Thyroid gland (tissue), 4 donors: ENCODE measurements at places on chromosomes 2 and 18. TPM values are rescaled to one million over a fixed set of nuclear protein-coding genes. Genes with fewer than 3 reads are reported as not detected.

The ITGA4 gene
- total RNA-seq: 6.6 TPM

The OLA1 gene
- total RNA-seq: 54.2 TPM

The PLA2R1 gene
- total RNA-seq: 86.0 TPM

The SERPINB3 gene
- not detected for total RNA-seq

The SOX11 gene
- not detected for total RNA-seq

The MYO7B gene
- total RNA-seq: not detected

The ALLC gene
- not detected for total RNA-seq

The C2orf92 gene
- total RNA-seq: 9.8 TPM

GRCh38 chr2:61841286-61841685, 12.6 kb downstream of the FAM161A start:
- H3K27me3 ChIP-seq: no peaks in the 10 kb centered on the region
- H3K27ac ChIP-seq: no peak overlapping the region
- no peak for DNase-seq
- no peak overlapping the region for H3K4me3 ChIP-seq
- no peaks in the 10 kb centered on the region for H3K36me3 ChIP-seq

DNA sequence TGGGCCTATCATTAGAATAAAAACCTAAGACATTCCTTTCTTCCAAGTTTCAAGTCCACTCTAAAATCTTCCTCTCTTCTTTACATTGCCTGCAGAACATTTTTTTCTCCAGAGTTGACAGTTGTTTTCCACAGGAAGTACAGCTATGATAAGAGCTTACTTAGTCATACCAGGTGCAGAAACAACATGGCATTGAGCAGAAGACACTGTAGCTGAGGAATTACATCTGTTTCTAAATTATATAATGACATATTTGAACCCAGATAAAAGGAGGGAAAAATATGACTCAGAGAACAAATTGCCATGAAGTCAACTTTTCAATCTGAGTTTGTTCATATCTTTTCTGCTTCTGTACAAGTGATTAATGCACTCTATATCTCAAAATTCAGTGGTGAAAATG, 30.2 kb downstream of the CMPK2 start:
- DNase-seq: no peak
- no peaks in the 10 kb centered on the region for H3K36me3 ChIP-seq
- no peaks in the 10 kb centered on the region for H3K27me3 ChIP-seq
- H3K4me3 ChIP-seq: no peak overlapping the region
- no peak overlapping the region for H3K27ac ChIP-seq

- no peak overlapping the region for H3K4me3 ChIP-seq
- H3K36me3 ChIP-seq: peaks cover 22% of the 10 kb centered on the region
- H3K4me1 ChIP-seq: no peaks in the 10 kb centered on the region
- H3K27ac ChIP-seq: no peak overlapping the region
- no peaks in the 10 kb centered on the region for H3K27me3 ChIP-seq
Observed at GRCh38 chr2:98580656-98581284, 27.5 kb downstream of the COA5 start.

DNA sequence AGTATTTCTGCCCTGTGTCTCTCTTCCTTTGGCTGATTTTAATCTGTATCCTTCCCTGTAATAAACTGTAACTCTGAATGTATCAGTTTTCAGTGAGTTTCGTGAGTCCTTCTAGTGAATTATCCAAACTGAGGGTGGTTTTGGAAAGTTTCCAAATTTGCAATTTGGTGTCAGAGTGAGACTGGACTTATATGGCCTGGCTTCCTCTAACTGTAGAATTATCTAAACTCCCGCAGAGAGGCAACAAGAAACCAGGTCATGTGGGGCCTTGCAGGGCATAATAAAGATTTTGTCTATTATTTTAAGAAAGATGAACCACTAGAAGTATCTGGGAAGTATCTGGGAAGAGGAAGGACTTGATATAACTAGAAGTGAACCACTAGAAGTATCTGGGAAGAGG, 95.3 kb upstream of the RNF152 start:
- DNase-seq: no peak
- H3K4me3 ChIP-seq: no peak overlapping the region
- no peaks in the 10 kb centered on the region for H3K36me3 ChIP-seq
- H3K27me3 ChIP-seq: no peaks in the 10 kb centered on the region
- no peaks in the 10 kb centered on the region for H3K4me1 ChIP-seq

- no peaks in the 10 kb centered on the region for H3K4me1 ChIP-seq
- no peak overlapping the region for H3K4me3 ChIP-seq
- no peaks in the 10 kb centered on the region for H3K27me3 ChIP-seq
- no peaks in the 10 kb centered on the region for H3K36me3 ChIP-seq
- no peak overlapping the region for H3K27ac ChIP-seq
Observed at GRCh38 chr2:100520224-100520623, 42.6 kb upstream of the PDCL3 start.

DNA sequence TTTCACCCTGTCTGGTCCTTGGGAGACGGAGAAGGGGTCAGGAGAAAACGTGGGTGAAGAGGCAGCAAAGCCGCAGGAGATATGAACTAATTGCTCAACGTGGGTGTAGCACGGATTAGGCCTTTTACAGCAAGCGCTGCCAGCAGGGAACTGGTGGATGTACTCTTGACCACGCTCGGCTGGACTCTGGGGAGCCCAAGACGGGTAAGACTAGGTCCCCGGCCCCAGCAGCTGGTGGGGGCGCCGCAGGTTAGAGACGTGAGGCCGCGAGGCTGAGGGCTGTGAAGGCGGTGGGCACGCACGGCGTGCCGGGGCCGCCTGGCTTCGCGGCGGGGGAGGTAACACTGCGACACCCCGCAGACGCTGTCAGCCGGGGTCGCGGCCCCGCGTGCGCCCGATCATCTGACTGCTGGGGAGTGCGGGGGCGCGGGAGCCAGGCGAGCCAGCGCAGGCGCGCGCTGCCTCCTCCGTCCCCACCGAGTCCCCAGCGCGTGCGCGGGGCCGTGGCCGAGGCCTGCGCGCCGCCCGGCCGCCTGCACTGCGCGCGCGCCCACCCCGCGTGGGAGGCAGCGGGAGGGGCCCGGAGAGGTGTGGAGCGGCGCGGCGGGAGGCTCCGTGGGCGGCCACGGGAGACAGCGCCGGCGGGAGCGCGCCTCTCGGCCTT, at the start of gene CLIP4:
TSS of gene CLIP4 (plus strand) at position 470 of the 664 bp plus-strand sequence. CDS start 5,974 bp downstream, outside the sequence.
- peak within 1 kb of the TSS; percentile 57 for H3K4me3 ChIP-seq
- DNase-seq: peak; percentile 90
- H3K4me1 ChIP-seq: peaks cover 40% of the 10 kb centered on the region
- H3K36me3 ChIP-seq: no peaks in the 10 kb centered on the region
- H3K27me3 ChIP-seq: no peaks in the 10 kb centered on the region

DNA sequence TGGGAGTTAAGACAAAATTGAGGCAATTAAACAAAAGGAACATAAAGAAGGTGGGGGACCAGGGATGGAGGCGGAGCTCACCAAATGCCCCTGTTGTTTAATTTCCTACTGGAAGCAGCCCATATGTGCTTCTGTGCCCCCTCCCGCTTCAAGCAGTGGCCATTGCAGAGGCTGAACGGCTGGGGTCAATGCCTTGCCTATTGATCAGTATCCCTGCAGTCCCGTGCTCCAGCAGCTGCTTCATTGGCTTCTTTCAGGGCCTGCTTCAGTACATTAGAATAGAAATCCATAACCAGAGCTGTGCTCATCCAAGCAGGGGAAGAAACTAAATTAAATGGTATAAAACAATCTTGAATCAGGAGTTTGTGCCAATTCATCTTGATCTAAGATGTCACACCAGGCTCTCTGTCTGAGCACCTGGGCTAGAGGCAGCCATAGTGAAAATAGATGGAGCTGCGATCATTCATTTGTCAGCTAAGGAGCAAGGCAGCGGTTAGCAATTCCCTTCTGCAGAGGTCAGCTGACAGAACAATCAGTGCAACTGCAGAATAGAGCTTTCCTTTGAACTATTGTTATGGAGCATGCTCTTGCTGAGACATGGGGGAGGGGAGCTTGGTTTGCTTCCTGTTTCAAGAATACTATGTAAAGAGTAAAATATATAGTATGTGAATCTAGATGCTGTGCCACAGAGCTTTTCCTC, 222.4 kb downstream of the WDR7 start:
- H3K4me1 ChIP-seq: no peaks in the 10 kb centered on the region
- no peaks in the 10 kb centered on the region for H3K36me3 ChIP-seq
- no peaks in the 10 kb centered on the region for H3K27me3 ChIP-seq

DNA sequence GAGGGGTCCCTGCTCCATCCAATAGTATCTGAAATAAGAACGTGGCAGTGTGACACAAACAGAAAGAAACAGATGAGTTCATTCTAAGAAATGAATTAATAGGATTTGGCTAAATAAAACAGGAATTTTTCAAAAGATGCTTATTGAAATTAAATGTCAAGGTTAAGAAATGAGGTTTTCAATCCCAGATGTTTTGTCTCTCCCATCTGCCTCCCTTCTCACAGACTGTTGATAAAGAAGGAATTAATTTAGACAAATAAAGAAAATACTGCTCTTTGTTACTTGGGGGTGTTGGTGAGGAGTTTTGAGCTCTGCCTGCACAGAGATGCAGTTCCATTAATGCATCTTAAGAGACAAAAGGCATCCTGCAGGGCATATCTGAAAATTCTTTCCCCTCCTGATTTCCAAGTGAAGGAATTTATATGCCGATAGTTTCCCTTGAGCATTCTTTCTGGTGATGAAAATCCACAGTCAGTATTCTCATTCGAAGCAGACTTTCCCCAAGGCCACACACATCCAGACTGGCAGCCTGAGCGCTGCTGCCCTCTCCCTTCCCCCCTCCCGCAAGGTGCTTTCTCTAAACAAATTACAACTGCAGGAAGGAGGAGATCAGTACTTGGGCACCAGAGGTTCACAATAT, 385.4 kb upstream of the RND3 start:
- H3K27me3 ChIP-seq: no peaks in the 10 kb centered on the region
- H3K27ac ChIP-seq: no peak overlapping the region
- no peak for DNase-seq
- H3K4me1 ChIP-seq: no peaks in the 10 kb centered on the region

- H3K27ac ChIP-seq: no peak overlapping the region
- H3K4me3 ChIP-seq: no peak overlapping the region
- H3K4me1 ChIP-seq: peaks cover 5% of the 10 kb centered on the region
- H3K36me3 ChIP-seq: no peaks in the 10 kb centered on the region
- DNase-seq: no peak
Observed at GRCh38 chr2:61762292-61762691, 91.6 kb downstream of the FAM161A start.

- peaks cover 6% of the 10 kb centered on the region for H3K4me1 ChIP-seq
- DNase-seq: no peak
- H3K27me3 ChIP-seq: no peaks in the 10 kb centered on the region
- H3K27ac ChIP-seq: no peak overlapping the region
- H3K4me3 ChIP-seq: no peak overlapping the region
Observed at GRCh38 chr2:29215739-29216608, 100.8 kb downstream of the CLIP4 start.

DNA sequence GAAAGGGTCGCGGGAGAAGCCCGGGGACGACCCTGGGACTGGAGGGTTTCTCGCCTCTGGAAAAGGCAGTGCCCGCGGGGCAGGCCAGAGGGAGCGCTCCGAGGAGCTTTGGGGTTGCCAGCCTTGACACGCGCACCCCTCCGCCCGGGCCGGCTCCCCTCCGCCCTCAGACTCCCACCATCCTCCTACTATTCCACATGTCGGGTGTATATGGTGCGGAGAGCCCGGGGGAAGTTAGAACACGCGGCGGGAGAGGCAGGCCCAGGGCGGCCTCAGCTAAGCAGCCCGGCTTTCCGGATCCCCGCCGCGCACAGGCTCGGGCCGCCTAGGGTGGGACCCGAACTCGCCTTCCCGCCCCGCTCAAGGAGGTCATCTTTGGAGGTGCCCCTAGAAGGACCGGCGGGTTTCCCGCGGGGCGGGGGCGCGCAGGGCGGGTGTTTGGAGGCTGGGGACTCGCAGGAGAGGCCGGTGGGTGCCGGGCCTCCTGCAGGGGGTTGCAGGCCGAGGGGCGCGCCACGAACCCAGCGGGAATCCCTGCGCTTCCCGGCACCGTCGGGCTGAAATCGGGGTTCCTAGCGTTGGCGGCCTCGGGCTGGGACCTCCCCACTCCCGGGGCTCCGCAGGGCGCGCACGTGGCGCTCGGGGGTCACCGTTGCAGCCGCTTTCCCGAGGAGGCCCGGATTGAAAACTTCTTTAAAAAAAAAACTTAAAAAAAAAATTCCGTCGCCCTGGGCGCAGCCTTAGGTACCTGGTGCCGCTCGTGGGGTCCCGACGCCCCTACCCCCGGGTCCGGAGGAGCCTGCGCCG, 3.7 kb downstream of the NFATC1 start:
- H3K4me1 ChIP-seq: peaks cover 39% of the 10 kb centered on the region
- H3K36me3 ChIP-seq: no peaks in the 10 kb centered on the region
- H3K27me3 ChIP-seq: no peaks in the 10 kb centered on the region

- H3K4me3 ChIP-seq: no peak overlapping the region
- no peak overlapping the region for H3K27ac ChIP-seq
- no peaks in the 10 kb centered on the region for H3K36me3 ChIP-seq
- no peak for DNase-seq
- no peaks in the 10 kb centered on the region for H3K27me3 ChIP-seq
Observed at GRCh38 chr2:68368654-68369336, 3.7 kb downstream of the PLEK start.

- no peak overlapping the region for H3K4me3 ChIP-seq
- H3K27ac ChIP-seq: no peak overlapping the region
- H3K4me1 ChIP-seq: no peaks in the 10 kb centered on the region
Observed at GRCh38 chr2:122007577-122007976, 252.1 kb downstream of the TSN start.

GRCh38 chr2:136030406-136030805, 45.0 kb upstream of the DARS1 start:
- H3K4me1 ChIP-seq: no peaks in the 10 kb centered on the region
- H3K4me3 ChIP-seq: no peak overlapping the region
- H3K36me3 ChIP-seq: no peaks in the 10 kb centered on the region
